Stimulated activated CD8-positive, alpha-beta memory T cell treated with anti-CD3 and anti-CD28 coated beads, Interleukin-15, amount 100 ng/mL, for 48 hours (primary cell): ENCODE measurements at places on chromosomes 16 and 17.
A peak's percentile ranks its signal among the peaks of the same experiment; 100 is the strongest.

GRCh38 chr17:32835291-32835761 is 41.6 kb downstream of the MYO1D start:
- DNase-seq = no peak

GRCh38 chr17:57289613-57290012 is 33.3 kb downstream of the MSI2 start:
- no peak for DNase-seq

DNA sequence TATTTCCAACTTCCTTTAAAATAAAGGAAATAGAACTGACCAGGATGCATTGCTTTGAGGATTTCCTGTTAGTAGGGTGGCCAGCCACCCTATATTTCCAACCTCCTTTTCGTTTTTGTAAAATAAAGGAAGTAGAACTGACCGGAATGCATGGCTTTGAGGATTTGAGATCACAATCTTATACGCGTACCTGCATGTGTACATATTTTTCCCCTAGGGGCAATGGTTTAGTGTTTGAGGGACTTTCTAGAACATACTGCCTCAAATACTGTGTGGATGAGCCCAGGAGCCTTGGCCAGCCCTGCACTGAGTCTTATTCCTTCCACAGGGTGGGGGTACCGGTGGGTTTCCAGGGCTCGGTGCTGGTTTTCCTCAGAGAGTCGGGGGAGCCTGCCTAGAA is 25.6 kb downstream of the MAPK8IP3 start:
- no peak for DNase-seq

GRCh38 chr16:75265911-75266701 is 14.7 kb upstream of the BCAR1 start:
- DNase-seq = no peak

DNA sequence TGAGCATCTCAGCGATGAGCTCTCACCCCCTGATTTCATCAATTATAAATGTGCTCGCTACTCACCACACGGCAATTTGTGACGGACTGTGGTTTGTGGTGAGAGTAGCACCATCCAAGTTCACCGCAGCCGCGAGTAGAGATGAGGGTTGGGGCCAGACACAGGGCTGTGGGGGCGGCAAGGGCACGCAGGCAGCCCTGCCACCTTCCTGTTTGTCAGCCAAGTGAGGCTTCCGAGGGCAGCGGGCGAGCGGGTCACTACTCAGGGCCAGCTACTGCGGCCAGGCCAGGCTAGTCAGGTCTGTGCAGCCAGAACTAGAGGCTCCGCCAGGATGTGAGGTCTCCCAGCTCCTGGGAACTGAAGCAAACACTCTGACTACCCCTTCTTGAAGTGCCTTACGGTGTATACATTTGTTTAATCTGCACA is 39.6 kb upstream of the MEOX1 start:
- DNase-seq = peak; percentile 58

- no peak for DNase-seq
Observed at GRCh38 chr17:40168262-40168832, 8.9 kb upstream of the RAPGEFL1 start.

GRCh38 chr17:51496378-51496777 is 236.0 kb downstream of the UTP18 start:
- DNase-seq = no peak

- no peak for DNase-seq
Observed at GRCh38 chr17:78341559-78342448, 18.1 kb downstream of the SOCS3 start.

DNA sequence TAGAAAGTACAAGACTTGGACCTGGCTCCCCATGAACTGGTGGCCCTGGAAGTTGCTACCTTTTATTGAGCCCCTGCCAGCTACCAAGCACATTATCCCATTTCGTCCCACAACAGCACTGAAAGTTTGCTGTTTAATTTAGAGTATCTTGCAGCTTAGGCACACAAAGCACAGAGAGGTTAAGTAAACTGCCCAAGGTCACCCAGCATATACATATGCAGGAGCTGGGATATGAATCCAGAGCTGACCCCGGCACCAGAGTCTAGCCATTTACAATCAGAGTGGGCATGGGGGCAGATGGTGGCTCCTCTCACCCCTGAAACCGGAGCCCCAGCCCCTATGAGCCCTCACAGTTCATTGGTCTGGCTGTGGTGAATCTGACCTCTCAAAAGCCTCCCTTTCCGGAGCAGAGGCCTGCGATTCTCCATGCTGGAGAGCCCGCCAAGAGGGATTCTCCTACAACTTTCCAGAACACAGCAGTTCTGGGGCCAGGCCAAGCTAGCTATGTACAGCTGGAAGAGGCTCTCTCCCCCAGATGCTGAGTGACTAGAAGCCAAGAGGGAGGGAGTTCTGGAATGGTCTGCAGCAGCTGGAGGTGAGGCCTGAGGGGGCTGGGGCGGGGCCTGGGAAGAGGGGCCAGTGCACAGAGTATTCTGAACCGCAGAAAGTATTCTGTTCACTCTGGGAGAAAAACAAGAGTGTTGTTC is 58.3 kb downstream of the SREBF1 start:
- no peak for DNase-seq

DNA sequence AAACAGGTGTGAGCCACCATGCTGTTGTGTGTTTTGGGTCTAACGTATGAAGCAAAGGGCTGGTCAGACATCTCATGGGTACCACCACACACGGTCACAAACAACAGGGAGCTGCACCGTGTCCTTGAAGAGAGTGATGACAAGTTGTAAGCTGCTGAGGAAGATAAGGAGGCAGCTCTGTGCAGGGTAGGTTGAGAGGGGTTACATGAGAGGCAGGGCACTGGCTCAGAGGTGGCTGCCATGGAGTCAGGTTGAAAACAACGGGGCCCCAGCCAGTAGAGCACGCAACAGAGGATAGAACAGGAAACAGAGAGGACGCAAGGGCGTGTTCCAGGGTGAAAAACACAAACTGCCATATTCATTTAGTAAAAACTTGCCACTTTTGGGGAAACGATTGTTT is 52.2 kb downstream of the TRARG1 start:
- no peak for DNase-seq

GRCh38 chr17:38428112-38428642 is at the start of gene ARHGAP23:
Gene ARHGAP23 (plus strand): TSS chr17:38428464. CDS start chr17:38428486, 22 bp downstream.
- DNase-seq = no peak

DNA sequence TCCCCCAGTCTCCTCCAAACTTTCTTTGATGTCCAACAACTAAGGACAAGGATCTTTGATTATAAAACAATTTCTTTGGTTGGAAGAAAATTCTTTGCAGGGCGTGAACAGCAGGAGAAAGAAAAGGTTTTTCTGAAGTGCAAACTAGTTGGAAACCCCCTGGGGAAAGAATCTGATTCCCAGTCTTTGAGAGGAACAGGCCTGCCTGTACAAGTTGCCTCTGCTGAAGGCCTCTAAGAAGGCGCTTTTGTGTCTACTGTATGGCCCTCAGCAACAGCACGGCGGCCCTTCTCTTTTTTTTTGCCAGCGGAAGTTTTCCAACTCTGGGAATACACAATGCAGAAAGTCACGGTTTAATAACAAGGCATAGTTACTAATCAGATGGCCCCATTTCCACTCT is 14.0 kb downstream of the RNF43 start:
- no peak for DNase-seq

GRCh38 chr16:69465881-69466280 is 41.5 kb downstream of the CYB5B start:
- no peak for DNase-seq

DNA sequence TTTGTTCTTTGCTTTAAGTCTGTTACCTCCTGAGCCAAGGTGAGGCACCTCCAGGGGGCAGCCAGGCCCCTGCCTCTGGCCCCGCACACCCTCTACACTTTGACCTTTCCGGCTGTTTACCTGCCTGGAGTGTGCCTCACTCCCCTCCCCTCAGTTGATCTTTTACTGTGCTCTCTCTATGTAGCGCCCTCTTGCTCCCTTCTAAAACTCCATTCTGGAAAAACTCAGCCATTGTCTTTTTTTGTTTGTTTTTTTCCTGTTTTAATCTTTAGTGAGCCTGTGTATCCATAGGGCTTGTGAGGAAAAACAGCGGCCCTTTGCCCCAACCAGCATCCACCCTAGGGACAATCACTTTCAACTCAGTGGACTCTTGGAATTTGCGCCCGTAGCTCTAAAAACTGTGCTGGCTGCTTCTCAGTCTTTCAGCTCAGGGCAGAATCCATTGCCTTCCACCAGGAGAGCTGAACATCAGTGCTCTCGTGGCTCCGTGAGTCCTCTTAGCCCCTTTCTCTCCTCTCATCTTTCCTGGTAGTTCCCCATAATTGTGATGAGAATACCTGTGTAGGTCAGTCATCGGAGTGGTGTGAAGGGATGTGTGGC is 4.3 kb downstream of the AMDHD2 start:
- no peak for DNase-seq

GRCh38 chr17:67779098-67779672 is 46.1 kb upstream of the BPTF start:
- peak; percentile 10 for DNase-seq

DNA sequence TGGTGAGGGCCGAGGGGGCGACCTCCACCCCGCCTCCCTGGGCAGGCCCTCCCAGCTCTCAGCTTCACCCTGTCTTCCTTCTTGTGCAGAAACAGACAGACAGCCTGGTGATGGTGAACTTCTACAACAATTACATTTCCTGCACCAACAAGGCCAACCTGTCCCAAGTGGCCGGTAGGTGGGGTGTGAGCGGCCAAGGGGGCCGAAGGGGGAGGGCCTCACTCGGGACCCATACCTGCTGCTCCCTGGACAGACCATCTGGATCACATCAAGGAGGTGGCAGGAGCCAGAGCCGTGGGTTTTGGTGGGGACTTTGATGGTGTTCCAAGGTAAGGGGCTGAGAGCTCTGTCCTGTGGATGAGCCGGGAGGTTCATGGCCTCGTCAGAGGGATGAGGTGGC is 20.1 kb downstream of the CHMP1A start:
- no peak for DNase-seq

- no peak for DNase-seq
Observed at GRCh38 chr17:78113804-78114785, 14.5 kb downstream of the TMC6 start.

DNA sequence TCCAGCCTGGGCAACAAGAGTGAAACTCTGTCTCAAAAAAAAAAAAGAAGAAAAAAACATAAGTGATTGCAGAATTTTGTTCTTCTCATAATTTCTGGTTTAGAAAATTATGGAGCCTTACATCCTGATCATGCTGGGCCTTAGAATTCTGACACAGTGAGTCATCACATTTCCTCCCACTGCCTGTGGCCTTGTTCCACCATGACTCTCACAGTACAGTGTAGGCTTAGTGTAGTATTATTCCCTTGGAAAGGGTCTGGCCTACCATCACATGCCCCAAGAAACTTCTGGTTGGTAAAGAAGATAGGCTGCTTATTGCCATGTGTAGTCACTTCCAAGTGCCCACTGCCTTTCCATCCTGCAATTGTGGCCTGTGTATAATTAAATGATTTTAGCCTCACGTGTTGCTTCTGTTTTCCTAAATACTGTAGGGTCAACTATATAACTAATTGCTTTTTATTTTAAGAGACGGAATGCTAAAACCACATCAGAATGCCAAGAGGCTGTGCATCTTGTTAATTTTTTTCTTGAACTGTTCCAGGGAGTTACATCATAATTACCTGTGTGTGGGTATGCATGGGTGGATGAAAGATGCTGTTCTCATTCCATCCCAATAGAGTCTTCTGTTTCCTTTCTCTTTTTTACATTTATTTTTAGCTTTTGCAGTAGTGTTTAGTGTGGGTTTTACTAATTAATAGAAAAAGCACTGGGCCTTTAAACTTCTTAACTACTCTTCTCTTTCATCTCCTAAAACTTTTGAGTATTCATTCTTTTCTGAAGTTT is 25.9 kb downstream of the OGFOD1 start:
- no peak for DNase-seq

- DNase-seq = no peak
Observed at GRCh38 chr17:82301300-82301915, 16.0 kb downstream of the CD7 start.

DNA sequence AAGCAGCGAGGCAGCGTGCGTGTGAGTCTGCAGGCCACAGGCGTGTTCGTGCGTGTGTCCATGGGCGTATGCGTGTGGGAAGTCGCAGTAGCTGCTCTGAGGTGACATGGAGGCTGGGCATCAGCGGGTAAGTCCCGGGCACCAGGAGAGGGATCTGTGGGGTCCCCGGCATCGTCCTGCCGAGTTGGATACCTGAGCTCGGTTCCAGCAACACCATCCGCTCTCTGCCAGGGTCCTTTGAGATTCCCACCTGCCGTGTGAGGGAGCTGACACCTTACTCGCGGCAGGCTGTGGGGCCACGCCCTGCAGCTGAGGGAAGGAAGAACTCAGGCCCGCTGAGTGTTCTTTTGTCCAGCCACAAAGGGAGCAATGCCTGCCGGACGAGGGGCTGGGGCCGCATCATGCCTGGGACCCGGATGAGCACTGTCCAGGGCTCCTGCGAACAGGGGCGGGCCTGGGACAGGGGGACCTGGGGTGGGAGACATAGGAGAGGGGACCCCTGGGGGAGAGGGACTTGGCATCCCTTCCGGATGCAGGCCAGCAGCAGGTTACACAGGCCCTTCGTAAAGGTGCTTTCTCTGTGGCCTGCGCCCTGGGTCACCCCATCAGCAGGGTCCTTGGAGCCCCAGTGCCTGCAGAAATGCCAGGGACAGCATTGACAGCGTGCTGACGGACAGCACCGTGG is 5.0 kb upstream of the SNAI3 start:
- no peak for DNase-seq

DNA sequence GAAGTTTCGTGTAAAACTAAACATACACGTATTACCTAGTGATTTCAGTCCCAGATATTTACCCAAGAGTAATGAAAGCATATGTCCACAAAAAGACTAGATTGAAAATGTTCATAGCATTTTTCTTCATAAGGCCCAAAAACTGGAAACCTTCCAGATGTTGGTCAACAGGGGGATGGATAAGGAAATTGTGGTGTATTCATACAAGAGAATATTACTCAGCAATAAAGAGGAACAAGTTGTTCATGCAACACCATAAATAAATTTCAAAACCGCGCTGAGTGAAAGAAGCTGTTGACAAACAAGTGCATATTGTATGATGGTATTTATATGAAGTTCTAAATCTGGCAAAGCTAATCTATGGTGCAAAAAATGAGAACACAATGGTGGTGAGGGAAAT is 54.1 kb upstream of the NFAT5 start:
- no peak for DNase-seq

GRCh38 chr16:55044201-55044975 is 113.7 kb downstream of the IRX5 start:
- no peak for DNase-seq

DNA sequence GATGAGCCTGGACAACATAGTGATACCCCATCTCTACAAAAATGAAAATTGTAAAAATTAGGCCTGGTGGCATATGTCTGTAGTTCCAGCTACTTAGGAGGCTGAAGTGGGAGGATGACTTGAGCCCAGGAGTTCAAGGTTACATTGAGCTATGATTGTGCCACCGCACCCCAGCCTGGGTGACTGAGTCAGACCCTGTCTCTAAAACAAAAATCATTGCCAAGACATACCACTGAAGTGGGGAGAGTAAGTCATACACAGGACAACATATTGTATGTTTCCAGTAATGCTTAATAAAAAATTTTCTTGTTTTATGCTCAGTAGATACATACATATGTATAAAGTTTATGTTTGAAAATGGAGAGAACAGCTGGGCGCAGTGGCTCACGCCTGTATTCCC is 39.2 kb downstream of the NDE1 start:
- DNase-seq = no peak

- DNase-seq = no peak
Observed at GRCh38 chr17:12041312-12041711, 20.6 kb downstream of the MAP2K4 start.
